Motor neuron (in vitro differentiated cells): ENCODE measurements at places on chromosomes 1 and 21. TPM values are rescaled to one million over a fixed set of nuclear protein-coding genes. Genes with fewer than 3 reads are reported as not detected.

FAM177B gene
- total RNA-seq, result 0.27 TPM in 1 of 2 replicates, not detected in the other

- peak; percentile 84 for ATAC-seq
Observed at GRCh38 chr1:184075055-184076029, 23.8 kb downstream of the TSEN15 start.

DNA sequence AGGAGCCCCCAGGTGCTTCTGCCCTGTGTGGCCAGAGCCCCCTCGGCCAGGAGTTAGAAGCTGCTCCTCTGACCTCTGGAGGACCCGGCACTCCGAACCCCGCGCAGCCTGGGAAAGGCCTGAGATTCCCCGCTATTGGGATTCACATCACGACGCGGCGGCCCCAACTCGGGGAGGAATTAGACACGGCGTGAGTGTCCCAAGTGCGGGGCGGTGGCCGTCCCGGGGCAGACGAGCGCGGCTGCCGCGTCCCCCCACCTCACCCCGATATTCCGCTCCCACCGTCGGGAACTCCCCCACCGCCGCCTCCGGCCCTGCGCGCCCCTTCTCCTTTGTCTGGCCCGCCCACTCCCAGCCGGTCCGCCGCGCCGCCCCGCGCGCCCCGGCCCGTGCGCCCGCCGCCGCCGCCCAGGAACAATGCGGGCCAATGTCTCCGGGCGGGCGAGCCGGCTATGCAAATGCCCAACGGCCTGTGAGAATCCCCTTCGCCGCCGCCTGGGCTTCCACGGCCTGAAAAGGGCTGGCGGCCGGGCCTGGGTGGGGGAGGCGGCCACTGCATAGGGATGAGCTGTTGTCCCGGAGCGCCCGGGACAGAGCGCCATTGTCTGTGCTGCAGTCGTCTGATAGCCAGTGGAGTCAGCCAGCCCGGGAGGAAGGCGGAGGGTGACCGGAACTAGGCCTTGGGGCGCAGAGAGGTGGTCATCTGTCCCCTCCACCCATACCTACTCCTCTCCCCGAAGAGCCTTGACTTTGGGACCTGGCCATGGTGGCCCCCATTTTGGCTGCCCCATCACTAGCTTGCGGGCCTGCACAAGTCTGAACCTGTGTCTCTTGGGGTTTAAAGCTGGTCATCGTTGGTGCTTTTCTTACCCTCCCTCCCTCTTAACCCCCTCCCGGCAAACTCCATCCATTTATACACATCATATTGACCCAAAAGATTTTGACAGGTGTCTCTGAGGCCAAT lies 19.4 kb downstream of the RHBG start:
- peak; percentile 87 for ATAC-seq

DNA sequence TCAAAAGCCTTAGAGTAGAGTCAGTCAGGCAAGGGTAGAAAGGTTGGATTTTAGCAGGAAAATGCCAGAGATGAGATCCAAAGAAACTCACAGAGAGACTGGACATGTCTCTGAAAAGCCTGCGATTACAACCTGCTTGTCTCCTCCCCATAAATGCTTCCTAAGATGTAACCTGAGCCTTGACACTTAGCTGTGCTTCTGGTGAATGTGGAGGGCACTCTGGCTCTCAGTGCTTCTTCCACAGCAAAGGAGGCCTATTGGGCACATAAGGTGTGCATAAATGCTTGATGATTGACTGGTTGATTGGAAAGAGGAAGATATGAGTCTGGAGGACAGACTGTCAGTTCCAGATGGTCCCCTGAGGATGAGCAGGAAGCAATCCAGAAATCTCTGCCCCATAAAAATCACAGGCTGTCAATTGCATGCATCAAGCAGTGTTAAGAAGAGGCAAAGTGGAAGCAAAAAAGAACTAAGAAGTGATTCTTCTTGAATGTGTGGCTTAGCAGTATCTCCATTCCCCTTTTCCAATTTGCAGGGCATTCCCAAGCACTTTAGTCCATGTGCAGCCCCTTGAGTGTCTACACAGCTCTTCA lies 236.2 kb upstream of the RRP15 start:
- no peak for ATAC-seq

GOLT1A gene
- 0.48 TPM in 1 of 2 replicates, not detected in the other for total RNA-seq

GRCh38 chr1:225950905-225951497 lies 10.0 kb upstream of the LEFTY2 start:
- no peak for ATAC-seq

BEST4 gene
- total RNA-seq, result 0.22 and 0.23 TPM in 2 replicates

- no peak for ATAC-seq
Observed at GRCh38 chr1:222547944-222548671, at the start of gene HHIPL2. Gene HHIPL2 (minus strand): TSS chr1:222548104. CDS start chr1:222548044, 60 bp downstream.

PPCS gene
- total RNA-seq, result 50.6 and 56.2 TPM in 2 replicates

PKN2 gene
- total RNA-seq, result 27.4 and 33.9 TPM in 2 replicates

PGLYRP4 gene
- not detected in 2 replicates for total RNA-seq

GRCh38 chr1:65952696-65953095 lies 160.0 kb downstream of the PDE4B start:
- ATAC-seq, result peak; percentile 55

HUNK gene
- 4.2 and 4.7 TPM in 2 replicates for total RNA-seq

SEC16B gene
- total RNA-seq, result 0.52 and 1.6 TPM in 2 replicates

GRCh38 chr1:20483098-20483832 lies 2.7 kb downstream of the CAMK2N1 start:
- ATAC-seq, result no peak

- ATAC-seq, result no peak
Observed at GRCh38 chr1:63324779-63325119, 2.4 kb downstream of the FOXD3 start.

- ATAC-seq, result peak; percentile 71
Observed at GRCh38 chr1:37945743-37946702, 830 bp downstream of the INPP5B start.

RPTN gene
- total RNA-seq, result 0.05 and 0.21 TPM in 2 replicates

DNA sequence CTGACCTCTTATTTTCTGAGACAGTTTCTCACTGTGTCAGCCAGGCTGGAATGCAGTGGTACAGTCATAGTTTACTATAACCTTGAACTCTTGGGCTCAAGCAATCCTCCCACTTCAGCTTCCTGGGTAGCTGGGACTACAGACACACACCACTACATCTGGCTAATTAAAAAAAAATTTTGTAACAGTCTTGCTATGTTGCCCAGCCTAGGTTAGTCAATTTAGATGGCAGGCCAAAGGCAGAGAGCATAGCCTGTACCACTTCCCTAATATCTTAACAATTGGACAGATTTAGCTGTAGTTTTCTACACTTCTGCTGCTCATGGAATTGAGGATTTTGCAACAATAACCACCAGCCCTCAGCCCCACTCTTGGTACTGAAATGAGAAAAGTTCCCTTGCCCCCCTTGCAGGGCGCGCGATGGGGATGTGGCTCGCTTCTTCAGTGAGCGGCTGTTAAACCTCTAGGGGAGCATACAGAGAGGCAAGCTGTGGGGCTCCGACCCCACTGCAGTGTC lies 34.9 kb upstream of the PTGFRN start:
- ATAC-seq, result no peak

DNA sequence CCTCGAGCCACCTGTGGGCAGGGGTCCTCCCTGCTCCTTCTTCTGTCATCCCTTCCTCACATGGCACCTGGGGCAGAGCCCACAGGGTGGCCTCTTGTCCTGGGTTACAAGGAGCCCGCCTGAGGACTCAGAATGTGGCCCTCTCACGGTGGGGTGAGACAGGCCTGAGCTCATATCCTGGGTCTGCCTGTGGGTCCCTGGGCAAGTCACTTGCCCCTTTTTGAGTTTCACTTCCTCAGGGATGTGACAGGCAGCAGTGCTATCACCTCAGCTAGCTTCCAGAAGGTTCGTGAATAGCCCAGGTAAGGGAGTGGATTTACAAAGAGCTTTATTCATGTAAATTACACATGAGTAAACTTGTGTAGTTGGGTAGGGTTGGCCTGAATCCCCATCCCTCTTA lies 33.5 kb downstream of the HTR6 start:
- no peak for ATAC-seq

TRAF3IP3 gene
- total RNA-seq, result 1.6 and 1.8 TPM in 2 replicates

DNA sequence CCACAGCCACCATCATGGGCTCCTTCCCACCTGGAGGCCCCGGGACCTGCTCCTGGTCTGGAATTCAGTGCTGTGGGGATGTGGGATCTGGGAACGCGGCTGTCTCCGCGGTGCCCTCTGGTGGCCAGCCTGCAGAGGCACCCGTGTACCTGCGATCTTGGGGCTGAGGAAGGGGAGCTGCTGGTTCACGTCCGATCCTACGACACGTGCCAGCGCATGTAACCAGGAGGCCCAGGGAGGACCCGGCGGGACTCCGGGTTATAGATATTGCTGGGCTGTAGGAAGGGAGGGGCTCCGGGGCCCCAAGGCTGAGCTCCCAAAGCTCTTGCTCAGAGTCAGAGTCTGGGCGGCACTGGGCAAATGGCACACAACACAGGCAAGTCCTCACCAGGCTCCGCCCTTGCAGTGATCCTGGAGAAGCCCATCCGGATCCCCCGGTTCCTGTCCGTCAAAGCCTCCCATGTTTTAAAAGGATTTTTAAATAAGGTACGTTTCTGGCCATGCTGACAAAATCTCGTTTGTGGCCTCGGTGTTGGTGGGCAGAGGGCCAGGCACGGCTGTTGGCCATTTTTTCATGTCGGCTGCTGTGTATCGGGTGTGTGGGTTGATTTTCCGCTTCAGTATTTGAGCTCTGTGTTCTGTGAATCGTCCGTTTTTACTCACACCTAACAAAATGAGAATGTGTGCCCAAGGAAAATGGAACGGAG lies 20.1 kb downstream of the FAAP20 start:
- ATAC-seq, result peak; percentile 94

DNA sequence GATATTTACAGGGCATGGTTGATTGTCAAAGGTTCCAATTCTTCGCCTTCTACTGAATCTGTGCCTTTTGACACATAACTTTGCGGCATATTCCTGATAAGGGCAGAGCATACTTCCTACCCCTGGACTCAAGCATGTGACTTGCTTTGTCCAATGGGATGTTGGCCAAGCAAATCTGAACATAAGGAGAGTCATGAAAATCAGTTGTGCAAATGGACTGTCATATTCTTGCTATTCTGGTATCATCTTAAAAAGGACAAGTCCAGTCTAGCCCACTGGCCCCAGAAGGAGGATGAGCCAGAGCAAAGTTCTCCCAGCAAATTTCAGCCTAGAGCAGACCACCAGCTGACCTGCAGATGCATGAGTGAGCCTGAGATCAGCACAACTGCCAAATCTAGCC lies 41.0 kb upstream of the MUTYH start:
- ATAC-seq, result no peak

DNA sequence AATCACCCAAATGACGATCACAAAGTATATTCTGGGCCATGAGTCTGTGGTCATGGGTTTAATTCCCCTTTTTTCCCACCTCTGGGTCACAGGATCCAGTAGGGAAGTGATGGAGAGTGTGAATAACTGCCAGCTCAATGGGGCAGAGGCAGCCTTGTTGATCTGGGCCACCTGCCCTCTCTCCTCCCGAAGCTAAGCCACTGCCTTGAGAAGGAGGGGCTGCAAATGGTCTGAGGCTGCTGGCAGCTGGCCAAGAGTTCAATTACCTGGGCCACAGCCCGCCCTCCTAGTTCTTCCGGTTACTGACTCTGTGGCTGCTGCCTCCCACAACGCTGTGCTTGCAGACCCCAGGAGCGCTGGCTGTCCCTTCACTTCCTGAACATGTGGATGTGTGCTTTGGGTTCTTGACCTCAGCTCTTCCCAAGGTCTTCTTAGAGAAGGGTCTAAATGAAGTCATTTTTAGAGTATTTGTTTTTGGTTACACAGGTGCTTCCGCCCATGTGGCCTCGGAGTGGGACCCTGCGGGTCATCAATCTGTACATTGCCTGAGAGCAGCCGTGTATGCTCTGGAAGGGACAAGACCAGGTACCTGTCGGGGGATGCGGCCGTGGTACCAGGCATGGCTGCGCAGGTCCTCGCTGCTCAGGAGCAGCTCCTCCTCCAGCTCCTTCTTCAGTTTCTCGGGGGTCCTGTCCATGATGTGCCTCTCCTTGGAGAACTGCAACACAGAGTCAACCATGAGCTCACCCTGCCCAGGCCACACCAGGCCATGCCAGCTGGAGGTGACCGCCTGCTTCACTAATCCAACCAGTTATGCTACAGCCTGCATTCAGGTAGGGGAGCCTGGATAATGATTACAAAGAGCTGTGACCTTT lies 89.7 kb downstream of the BCAR3 start:
- peak; percentile 89 for ATAC-seq

KCNA2 gene
- 1.6 and 4.2 TPM in 2 replicates for total RNA-seq

DNA sequence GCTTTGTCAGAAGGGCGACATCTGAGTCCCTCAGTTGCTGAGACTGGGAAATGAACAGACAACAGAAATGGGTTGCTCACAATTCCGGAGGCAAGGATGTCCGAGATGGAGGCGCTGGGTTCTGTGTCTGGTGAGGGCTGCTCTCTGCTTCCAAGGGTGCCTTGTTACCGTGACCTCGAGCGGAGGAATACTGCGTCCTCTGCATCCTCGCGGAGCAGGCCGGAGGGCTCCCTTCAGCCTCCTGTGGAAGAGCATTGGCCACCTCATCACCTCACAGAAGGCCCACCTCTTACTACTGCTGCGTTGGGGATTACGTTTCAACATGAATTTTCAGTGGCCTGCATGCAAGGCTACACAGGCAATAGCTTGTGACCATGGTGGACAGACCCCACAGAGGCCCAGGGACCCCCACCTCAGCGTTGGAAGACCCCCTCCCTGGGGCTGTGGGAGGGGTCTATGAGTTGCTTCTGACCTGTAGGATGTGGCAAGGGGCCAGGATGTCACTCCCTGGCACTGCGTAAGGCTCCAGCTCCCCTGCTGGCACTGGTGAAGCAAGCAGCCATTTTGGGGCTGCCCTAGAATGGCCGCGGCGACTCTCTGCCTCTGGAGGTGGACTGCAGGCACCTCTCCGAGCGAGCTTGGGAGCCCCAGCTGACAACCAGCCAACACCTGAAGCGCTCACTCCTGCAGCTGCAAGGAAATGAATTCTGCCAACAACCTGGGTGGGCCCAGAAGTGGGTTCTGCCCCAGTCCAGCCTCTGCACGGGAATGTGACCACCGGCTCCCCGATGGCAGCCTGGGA lies 36.3 kb upstream of the COL6A1 start:
- ATAC-seq, result no peak

DNA sequence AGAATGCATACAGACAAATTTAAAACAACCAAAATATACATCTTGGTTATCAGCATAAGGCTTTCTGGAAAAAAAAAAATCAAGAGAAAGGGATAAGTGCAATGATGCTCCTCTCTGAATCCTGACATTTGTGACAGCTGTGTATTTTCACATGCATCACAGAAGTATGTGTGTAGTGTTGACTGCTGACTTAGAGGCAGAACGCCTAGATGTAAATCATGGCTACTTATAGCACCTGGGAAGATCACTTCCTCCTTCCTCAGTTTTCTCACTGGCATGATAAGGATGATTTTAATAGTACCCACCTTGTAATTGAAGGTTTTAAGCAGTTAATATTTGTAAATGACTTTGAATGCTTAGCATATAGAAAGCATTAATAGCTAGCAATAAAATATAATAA lies 112.5 kb downstream of the MRPL39 start:
- no peak for ATAC-seq

DNA sequence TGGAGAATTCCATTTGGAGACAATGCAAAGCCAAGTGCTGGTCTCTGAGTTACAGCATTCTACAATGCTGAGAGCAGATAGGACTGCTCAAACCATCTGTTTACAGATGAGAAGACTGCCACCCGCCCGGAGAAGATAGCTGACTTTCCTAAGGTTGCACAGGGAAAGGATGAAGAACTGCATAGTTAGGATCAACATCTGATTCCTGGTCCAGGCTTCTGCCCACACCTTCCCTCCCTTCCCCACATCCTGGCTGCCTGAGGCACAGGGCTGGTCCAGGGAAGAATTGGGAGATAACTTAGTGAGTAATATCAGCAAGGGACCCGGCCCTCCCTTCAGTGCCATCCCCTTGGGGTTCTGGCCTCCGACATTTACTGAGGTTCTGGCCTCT lies 2.0 kb downstream of the SERINC2 start:
- ATAC-seq, result no peak
